ENCODE measurements at places on chromosomes 16 and 17.

DNA sequence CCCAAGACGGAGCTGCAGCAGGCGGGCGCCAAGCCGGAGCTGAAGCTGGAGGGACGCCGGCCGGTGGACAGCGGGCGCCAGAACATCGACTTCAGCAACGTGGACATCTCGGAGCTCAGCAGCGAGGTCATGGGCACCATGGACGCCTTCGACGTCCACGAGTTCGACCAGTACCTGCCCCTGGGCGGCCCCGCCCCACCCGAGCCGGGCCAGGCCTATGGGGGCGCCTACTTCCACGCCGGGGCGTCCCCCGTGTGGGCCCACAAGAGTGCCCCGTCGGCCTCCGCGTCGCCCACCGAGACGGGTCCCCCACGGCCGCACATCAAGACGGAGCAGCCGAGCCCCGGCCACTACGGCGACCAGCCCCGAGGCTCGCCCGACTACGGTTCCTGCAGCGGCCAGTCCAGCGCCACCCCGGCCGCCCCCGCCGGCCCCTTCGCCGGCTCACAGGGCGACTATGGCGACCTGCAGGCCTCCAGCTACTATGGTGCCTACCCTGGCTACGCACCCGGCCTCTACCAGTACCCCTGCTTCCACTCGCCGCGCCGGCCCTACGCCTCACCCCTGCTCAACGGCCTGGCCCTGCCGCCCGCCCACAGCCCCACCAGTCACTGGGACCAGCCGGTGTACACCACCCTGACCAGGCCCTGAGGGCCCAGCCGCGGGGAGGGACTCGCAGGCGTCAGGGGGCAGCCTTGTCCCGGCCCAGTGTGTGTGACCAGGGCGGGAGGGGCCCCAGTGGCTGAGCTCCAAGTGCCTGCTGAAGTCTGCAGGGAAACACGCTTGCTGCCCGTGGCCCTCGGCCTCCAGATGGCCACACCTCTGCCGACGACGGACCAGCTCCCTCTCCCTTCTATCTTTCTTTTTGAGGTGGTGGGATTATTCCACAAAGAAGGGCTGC lies 3.4 kb downstream of the SOX8 start:
- no peak for DNase-seq

DNA sequence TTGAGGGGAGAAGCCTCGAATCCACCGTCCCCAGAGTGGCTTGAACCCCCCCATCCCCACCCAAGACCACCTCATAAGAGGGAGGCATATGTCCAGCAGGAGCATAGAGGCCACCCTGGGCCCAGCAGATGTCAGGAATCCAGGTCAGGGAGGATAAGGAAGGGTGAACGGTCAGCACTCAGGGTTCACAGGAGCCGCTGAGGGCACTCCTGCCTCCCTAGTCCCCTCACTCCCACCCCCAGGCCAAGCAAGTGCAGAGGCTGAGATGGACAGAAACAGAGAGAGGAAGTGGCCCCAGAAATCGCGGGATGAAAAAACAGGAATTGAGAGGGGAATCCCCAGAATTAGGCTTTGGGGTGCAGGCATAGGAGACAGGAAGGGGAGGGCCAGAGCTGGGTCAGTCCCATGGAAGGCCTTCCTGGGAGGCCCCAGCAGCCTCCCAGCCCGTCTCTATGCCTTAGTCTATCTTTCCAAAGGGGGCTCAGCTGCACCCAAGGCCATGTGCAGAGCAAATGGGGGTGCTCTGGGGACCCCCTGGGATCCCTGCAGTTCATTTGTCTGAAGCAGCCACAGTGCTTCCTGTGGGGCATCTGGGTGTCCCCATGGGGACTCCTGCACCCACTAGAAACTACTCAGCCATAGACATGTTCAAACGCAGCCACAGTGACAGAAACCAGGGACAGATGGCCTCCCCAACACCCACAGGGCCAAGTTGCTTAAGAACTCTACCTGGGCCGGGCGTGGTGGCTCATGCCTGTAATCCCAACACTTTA lies 1.7 kb downstream of the CMTM3 start:
- no peak for DNase-seq

DNA sequence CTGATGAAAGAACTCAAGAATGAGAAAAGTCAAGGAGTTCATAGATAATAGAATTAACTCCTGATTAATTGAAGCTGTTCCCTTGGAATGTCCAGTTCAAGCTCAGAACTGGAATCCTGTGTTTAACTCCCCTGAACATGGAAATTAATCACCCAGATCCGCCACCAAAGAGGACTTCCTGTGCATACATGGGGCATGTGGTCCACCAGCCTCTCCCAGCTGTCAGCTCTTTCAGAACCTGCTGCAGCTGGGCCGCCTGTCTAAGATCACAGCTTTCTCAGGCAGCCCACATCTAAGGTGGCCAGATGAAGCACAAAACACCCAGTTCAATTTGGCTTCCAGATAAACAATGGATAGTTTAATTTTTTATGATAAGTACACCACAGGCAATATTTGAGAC lies 203.7 kb upstream of the COX10 start:
- DNase-seq, result no peak

DNA sequence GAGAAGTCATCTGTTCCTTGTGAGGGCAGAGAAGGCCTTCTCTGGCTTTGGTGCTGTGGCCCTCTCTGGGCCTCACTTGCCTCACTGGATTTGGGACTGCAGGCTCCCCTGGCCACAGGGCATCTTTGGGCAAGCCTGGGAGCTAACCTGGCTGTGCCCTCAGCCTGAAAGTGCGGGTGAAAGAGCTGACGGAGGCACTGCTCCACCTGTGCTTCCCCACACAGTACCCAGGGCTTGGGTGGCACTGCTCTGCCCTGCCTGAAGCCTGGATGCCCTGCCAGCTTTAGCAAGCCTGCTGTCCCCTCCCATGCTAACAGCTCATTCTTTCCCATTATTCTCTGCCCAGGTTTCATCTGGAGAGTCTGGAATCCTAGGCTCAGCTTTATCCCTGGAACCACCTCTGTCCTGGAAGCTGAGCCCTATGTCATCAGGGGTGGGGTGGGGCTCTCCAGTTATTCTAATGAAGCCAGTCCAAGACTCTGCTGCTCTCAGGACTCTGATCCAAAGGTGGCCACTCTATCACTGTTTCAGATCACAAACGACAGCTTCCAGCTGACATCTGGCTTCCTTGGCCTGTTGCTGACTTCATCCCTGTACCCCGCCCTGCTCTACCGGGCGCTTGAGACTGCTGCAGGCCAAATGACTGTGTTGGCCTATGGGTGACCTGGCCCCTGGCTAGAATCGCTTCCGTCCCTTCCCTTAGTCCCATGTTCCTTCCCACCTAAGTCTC lies 29.3 kb downstream of the HIC1 start:
- no peak for DNase-seq

DNA sequence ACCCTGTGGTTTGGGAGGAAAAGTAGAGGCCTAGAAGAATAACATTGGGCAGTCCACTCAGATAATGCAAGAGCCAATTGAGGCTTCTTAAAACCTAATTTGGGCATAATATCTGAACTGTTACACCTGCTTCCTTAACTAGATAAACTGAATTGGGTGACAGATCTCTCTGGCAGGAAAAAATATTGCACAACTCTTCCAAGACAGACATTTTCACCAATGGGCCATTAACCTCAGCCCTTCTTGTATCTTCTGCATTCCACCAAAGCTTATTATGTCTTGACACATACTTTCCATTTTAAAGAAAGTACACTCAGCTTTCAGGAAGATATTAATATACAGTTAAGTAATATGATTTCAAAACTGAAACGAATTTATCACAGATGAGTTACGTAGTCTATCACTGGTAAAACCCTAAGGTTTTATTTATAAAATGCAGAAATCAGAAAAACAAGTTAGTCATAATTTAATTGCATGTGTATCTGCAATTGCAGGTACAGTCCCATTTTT lies 79.9 kb upstream of the MON1B start:
- no peak for DNase-seq

GRCh38 chr16:51538707-51539498 lies 387.8 kb upstream of the SALL1 start:
- DNase-seq, result no peak

DNA sequence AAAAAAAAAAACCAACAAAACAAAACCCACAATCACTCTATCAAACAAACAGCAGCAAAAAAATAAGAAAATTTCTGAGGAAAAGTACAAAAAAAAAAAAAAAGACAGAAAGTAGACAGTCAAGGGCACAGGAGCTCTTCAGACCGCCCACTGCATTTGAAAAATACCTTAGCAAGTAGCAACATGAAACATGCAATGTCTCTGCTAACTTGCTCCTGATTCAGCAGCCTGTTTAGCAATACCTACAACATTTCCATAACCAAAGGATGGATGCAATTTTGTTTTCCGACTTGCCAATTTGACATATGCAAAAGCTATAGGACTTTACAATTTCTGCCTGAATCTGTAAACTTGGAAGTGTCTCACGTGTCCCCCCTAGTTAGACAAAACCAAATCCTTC lies 57.4 kb downstream of the SYNRG start:
- DNase-seq, result no peak

DNA sequence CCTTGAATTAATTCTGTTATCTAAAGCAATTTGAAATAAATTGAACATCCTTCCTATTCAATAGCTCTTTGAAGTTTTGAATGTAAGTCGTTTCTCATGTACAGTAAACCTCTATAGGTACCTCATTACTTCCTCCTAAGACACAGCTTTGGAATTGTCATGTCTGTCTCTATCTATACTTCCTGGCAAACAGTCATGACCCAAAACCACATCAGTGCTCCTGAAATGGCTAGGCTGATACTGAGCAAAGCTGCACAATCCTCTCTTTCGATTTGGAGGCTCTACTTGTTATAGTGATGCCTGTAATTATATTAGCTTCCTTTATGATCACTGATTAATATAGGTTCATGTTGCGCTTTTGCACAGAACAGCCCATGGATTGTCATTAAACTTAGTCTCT lies 110.1 kb downstream of the ADAMTS18 start:
- no peak for DNase-seq

- DNase-seq, result no peak
Observed at GRCh38 chr17:82301916-82302567, 15.4 kb downstream of the CD7 start.

DNA sequence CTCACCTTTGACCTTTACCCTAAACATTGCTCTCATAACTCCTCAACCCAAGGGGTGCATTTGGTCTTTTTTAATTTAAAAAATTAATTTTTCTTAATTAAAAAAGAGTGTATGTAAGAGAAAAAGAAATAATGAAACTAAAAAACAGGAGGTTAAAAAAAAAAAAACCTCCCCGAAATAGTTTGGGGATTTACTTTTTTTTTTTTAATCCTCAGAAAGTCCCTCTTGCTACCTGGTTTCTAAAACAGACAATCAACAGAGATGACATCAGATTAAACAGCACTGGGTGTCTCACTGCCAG lies 301.3 kb downstream of the SOX9 start:
- no peak for DNase-seq

GRCh38 chr17:47975189-47975822 lies 4.4 kb downstream of the CDK5RAP3 start:
- no peak for DNase-seq

- no peak for DNase-seq
Observed at GRCh38 chr17:3912827-3913226, 3.4 kb downstream of the P2RX1 start.

DNA sequence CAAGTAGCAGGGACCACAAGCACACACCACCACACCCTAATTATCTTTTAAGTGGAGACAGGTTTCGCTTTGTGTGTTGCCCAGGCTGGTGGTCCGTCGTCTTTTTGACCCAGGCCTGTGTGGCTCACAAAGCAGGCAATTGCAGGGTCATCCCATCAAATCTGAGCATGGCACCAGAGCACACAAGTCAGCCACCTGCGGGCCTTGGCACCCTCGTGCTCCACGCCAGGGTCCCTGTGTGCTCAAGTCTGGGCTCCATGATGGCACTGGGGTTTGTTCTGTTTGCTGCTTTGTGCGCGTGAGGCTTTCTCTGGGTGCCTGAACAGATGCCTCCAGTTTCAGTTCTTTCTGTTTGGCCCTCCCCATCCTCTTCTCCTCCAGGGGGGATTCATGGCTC lies 2.4 kb upstream of the CAPN15 start:
- DNase-seq, result no peak

- peak; percentile 37 for DNase-seq
Observed at GRCh38 chr16:11094075-11094856, 149.9 kb downstream of the CLEC16A start.

GRCh38 chr16:22912654-22913053 lies 98.7 kb downstream of the HS3ST2 start:
- no peak for DNase-seq

DNA sequence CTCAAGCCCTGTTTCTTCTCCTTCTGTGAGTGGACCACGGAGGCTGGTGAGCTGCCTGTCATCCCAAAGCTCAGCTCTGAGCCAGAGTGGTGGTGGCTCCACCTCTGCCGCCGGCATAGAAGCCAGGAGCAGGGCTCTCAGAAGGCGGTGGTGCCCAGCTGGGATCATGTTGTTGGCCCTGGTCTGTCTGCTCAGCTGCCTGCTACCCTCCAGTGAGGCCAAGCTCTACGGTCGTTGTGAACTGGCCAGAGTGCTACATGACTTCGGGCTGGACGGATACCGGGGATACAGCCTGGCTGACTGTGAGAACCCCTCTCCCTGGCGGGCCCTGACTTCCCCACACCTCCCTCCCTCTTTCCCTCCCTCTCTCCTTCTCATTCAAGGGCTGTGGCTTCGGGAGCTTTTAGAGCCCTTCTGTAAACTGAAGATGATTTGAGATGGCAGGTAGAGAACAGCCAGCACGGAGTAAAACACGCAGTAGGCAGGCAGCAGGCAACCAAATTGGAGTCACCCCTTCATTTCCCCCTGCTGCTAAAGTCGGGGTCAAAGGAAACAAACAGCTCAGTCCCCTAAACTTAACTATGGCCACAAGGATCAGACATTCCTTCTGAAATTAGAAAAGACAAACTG lies 3.9 kb downstream of the SPACA3 start:
- DNase-seq, result no peak

DNA sequence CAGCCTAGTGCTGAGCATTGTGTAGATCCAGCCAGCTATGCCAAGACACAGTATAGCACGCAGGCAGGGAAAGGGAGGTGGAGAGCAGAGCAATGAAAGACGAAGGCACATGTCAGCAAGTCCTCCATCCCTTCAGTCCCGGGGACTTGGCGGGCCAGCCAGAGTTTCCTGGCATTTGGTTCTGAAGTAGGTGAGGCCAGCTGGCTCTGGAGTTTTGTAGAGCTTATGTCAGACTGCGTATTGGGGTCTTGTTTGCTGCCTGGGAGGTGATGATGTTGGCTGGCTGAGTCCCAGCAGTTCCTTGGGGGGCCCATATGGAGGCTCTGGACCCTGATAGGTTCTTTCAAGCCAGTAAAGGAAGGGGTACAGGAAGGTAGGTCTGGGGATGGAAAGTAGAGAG lies 55.7 kb upstream of the AKTIP start:
- DNase-seq, result no peak

DNA sequence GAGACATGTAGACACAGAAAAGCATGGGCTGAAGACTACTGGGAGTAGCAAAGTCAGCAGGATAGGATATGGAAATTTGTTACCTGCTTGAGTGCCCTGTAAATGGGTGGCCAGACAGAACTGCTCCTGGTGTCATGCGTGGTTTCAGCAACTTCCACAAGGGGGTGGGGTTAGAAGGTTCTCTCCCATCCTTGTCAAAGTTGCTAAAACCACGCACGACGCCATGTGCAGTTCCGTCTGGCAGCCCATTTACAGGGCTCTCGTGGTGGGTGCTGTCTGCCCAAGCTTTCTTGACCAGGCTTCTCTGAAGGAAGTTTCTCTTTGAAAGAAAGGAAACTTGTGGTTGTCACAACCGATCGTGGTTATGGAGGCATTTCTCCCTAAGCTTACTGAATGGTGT lies 6.9 kb upstream of the DBNDD1 start:
- DNase-seq, result no peak

Measured in stimulated activated CD8-positive, alpha-beta memory T cell treated with anti-CD3 and anti-CD28 coated beads, Interleukin-4, amount 100 ng/mL, for 1 hour (primary cell).